ENCODE measurements at places on chromosomes 1 and 21. TPM values are rescaled to one million over a fixed set of nuclear protein-coding genes. Genes with fewer than 3 reads are reported as not detected.
A peak's percentile ranks its signal among the peaks of the same experiment; 100 is the strongest.

GRCh38 chr1:109368464-109368863, 29.3 kb downstream of the SORT1 start:
- DNase-seq = no peak

GRCh38 chr1:245650441-245650960, 495.7 kb downstream of the KIF26B start:
- no peak for DNase-seq

DNA sequence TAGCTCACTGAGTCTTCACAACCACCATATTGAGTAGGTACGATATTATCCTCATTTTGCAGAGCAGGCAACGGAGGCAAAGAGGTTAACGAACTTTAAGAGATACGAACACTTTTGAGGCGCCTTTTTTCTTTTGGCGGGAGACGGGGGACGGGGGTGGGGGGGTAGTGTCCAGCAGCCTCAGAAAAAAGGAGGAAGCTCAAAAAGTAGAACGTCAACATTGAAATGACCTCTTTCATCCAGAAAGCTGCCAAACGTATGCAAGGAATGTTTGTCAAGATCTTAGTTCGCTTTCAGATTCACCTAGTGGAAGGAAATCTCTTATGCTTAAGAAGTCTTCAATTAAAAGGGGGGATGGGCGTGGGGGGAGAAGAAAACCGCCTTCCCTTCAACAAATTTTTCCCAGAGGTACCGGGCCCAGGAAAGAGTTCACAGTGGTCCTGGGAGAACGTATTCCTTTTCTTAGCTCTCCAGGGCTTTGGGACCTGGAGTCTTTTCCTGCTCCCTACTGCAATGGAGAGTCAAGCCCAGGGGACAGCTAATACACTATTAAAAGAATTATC, 1.1 kb upstream of the PCAT6 start:
- no peak for DNase-seq

GRCh38 chr1:9013819-9014218, 12.4 kb downstream of the SLC2A7 start:
- no peak for DNase-seq

GRCh38 chr1:207959910-207960309, 49.0 kb upstream of the CD34 start:
- DNase-seq = no peak

DNA sequence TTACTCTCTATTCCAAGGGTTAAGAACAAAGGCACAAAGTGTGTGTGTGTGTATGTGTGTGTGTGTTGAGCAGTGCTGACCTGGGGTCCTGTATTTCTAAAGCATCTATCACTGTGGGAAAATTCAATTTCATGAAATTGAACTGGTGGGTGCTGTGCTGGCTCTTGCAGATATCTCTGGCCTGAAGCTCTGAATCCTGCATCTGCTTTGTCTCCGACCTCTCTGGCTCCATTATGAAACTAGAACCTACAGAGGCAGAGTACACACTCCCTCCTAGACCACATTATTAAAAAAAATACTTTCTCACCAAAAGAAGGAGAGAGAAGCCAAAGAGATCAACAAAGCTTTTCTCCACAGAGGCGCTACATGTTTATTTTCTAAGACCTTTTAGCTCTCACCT, 88.4 kb upstream of the PDE4B start:
- DNase-seq = no peak

DNA sequence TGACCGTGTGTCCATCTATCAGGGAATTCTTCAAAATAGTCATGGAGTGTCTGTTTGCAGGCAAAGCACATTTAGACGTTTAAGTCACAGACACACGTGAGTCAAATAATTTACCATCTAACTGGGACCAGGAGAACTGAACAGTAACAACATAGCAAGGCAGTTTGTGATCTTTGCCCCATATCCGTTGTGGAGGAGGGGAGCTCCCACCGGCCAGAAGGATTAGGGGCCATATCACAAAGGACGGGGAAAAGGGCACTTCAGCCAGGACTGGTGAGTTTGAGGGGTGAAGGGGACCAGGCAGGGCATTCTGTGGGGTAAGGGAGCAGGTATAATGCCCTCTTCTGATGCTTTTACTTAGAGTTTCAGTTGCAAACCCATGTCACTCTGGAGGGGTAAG, 22.9 kb downstream of the ELAPOR1 start:
- DNase-seq = no peak

DNA sequence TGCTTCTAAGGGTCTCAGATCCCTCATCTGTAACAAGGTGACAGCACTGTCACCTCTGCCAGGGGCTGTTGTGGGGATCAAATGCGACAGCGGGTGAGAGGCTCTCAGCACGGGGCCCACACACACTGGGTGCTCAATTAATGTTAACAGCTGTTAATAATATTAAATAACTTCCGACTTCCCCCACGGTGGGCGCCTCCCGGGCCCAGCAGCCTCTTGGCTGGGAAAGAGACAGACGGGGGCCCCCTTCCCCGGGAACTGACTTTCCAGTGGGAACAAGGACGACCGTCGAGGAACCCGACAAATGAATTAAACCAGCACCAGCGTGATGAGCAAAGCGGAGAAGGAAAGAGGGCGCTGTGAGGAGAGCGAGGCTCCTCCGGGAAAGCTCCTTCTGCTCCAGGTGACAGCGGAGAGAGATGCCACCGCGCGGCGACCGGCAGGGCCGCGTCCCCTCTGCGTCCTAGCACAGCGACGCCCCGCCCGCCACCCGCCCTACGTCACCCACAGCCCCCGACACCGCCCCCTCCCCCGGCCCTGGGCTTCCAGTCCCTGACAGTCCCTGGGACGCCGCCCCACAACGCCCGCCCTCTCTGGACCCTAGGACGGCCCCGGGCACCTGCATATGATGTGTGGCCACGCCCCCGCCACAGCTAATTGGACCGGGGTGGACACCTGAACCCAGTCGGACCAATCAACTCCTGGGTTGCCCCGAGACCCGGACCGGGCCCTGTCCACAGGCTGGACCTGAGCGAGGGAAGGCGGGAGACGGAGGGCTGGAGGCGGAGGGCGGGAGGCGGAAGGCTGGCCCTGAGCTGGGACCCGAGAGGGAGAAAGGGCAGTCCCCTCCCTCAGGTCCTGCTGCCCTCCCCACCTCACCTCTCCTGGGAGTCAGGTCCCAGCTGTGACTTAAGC, 38.2 kb downstream of the MATN1 start:
- DNase-seq = peak; percentile 62

DNA sequence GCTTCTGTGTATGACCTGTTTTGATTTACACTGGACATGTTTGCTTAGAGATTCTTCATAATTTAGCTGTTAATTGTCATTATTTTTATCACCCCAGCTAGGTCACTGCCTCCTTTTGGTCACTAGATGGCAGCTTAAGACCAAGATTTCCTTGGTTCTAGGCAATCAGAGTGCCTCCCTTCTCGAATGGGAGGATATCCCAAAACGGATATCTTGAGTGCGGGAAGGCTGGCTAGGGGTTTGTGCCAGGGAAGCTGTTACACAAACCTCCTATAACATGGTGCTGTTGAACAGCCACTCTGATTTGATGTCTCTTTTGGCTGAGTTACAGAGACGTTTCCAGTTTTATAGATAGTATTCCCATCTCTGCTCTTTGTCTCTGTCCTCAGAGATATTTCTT, 283.5 kb downstream of the S1PR1 start:
- peak; percentile 10 for DNase-seq

DNA sequence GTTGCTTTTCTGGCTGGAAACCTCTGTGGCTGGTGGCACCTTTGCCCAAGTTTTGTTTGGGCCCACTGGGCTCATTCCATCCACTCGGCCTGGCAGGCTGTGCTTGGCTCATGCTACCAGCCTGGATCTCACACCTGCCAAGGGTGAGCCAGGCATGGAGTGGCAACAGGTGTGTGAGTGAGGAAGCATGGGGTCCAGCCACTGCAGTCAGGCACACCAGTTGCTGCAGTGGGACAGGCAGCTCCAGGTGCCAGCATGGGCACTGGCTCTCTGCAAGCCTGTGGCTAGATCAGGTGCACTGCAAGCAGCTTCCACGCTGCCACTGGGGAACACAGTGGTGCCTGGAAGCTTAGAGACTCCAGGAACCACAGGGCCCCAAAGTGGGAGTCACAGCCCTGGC, 57.0 kb downstream of the NUP210L start:
- DNase-seq = no peak

DNA sequence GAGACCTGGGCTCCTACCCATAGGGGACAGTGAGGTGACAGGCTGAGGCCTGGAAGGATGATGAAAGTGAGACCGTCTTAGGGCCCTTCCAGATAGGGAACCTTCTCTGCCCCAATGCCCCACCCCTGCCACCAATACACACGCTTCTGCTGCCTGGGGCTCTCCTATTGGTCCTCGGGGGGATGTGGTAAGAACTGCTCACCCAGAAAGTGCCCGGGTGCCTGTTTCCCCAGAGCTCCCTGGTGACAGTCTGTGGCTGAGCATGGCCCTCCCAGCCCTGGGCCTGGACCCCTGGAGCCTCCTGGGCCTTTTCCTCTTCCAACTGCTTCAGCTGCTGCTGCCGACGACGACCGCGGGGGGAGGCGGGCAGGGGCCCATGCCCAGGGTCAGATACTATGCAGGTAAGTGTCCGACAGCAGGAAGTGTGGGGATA, 948 bp downstream of the SEMA4A start:
- no peak for DNase-seq

GRCh38 chr1:110615548-110616130, 9.5 kb upstream of the KCNA2 start:
- no peak for DNase-seq

- no peak for DNase-seq
Observed at GRCh38 chr1:159005161-159005560, 4.5 kb upstream of the IFI16 start.

DNA sequence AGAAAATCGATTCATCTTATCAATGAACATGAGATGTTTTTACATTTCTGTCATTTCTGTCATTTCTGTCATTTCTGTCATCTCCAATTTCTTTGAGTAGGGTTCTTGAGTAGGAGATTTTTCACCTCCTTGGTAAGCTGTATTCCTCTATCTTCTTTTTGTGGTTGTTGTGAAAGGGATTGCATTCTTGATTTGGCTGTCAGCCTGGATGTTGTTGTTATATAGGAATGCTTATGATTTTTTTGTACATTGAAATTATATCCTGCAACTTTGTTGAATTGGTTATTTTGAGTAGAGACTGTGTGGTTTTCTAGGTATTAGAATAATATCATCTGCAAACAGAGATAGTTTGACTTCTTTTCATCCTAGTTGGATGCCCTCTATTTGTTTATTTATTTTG, 1233.7 kb downstream of the PLA2G4A start:
- DNase-seq = no peak

DNA sequence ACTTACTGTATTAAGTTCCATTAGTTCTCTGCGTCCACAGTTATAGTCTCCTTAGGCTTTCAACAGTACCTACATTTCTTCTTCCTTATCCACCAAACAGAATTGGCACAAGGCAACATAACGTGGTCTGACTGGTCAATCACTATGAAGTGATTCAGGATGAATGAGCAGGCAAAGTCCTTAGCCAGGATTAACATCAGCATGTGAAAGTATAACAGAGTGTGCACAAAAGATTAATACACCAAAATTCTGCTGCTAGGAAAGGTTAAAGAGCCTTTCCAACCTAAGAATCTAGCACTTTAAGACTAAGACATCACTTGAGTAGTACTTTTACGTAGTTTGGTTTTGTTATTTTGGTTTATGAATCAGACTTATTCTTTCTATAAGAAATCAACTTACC, 15.8 kb downstream of the DEPDC1 start:
- DNase-seq = no peak

GRCh38 chr21:17699524-17700189, 87.0 kb upstream of the BTG3 start:
- DNase-seq = no peak

DNA sequence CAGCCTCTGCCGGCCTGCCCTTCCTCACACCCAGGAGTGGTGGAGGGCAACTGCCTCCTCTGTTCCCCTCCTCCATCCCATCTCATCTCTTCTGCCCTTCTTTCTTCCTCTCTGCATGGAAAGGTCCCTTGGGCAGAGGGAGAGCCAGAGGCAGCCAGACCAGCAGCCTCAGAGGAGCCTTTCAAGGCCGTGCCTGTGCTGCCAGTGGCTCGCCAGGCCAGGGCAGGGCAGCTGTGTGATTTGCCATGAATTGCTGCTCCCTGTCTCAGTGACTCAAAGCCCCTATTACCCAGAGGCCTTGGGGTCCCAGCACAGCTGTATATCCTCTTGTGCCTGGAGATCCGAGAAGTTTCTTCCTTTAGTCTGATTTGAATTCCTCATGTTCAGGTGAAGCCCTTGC, 21.9 kb downstream of the TMCC2 start:
- no peak for DNase-seq

GRCh38 chr1:113058941-113059706, 13.9 kb upstream of the LRIG2 start:
- no peak for DNase-seq

GRCh38 chr1:170687621-170688020, 23.7 kb downstream of the PRRX1 start:
- DNase-seq = no peak

- DNase-seq = no peak
Observed at GRCh38 chr1:6183520-6183989, 3.4 kb upstream of the CHD5 start.

DNA sequence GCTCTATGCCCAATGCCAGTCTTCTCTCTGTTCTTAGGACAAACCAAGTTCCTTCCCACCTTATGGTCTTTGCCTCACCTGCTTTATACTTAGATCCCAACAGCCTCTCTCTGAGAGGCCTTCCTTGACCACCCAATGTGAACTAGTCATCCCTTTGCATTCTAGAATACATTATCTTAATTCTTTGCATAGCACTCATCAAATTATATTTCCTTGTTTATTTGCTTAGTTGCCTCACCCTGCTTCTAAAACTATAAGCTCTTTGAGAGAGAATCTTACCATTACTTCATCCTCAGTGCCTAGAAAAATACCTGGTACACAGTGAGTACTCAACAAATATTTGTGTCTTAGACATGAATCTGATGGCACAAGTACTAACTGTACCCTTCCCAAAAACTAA, 8.0 kb downstream of the PIGP start:
- no peak for DNase-seq

GRCh38 chr1:148315071-148315811, 163.2 kb upstream of the NBPF11 start:
- DNase-seq = no peak

- no peak for DNase-seq
Observed at GRCh38 chr1:46575300-46575699, 23.9 kb upstream of the KNCN start.

Gene CELA2A
- not detected for polyA plus RNA-seq

Gene SLC6A9
- 5.6 TPM for polyA plus RNA-seq

Gene SH3D21
- polyA plus RNA-seq = 34.7 TPM

Gene ZNF593OS
- 2.0 TPM for polyA plus RNA-seq

Gene LCE1D
- polyA plus RNA-seq = not detected

Gene SELP
- 8.0 TPM for polyA plus RNA-seq

Gene LCE1A
- not detected for polyA plus RNA-seq

Gene ETS2
- polyA plus RNA-seq = 42.3 TPM

Gene SLC1A7
- 0.06 TPM for polyA plus RNA-seq

Measured in left renal pelvis (tissue), 4 donors.